ENCODE measurements at places on chromosomes 1 and 21. TPM values are rescaled to one million over a fixed set of nuclear protein-coding genes. Genes with fewer than 3 reads are reported as not detected.

- H3K27ac ChIP-seq, result no peak overlapping the region
- H3K27me3 ChIP-seq, result no peaks in the 10 kb centered on the region
- no peaks in the 10 kb centered on the region for H3K36me3 ChIP-seq
- DNase-seq, result no peak
Observed at GRCh38 chr1:113041569-113042284, 31.3 kb upstream of the LRIG2 start.

Gene PRAMEF14
- not detected for total RNA-seq

Gene PDIK1L
- total RNA-seq, result 14.2 TPM

DNA sequence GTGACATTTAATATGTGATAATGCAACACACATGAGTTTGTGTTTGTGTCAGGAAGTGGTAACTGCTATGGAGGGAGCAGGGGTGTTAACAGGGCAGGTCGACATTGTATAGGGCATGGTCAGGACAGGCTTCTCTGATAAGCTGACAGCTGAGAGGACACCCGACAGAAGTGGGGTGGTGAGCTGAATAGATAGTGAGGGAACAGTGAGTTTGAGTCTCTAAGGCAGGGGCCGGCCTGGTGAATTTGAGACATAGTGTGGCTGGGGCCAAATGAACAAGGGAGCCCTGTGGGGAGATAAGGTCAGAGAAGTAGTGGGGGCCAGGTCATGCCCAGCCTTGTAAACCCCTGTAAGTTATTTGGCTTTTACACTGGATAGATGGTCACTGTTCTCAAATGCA is 217.4 kb upstream of the KIAA0040 start:
- H3K4me3 ChIP-seq, result no peak overlapping the region
- H3K36me3 ChIP-seq, result no peaks in the 10 kb centered on the region
- DNase-seq, result no peak
- no peak overlapping the region for H3K27ac ChIP-seq
- H3K4me1 ChIP-seq, result no peaks in the 10 kb centered on the region
- H3K27me3 ChIP-seq, result no peaks in the 10 kb centered on the region

GRCh38 chr1:1239227-1239613 is 7.2 kb downstream of the B3GALT6 start:
- peaks cover 9% of the 10 kb centered on the region for H3K4me1 ChIP-seq
- H3K27ac ChIP-seq, result no peak overlapping the region
- no peaks in the 10 kb centered on the region for H3K36me3 ChIP-seq
- DNase-seq, result no peak

DNA sequence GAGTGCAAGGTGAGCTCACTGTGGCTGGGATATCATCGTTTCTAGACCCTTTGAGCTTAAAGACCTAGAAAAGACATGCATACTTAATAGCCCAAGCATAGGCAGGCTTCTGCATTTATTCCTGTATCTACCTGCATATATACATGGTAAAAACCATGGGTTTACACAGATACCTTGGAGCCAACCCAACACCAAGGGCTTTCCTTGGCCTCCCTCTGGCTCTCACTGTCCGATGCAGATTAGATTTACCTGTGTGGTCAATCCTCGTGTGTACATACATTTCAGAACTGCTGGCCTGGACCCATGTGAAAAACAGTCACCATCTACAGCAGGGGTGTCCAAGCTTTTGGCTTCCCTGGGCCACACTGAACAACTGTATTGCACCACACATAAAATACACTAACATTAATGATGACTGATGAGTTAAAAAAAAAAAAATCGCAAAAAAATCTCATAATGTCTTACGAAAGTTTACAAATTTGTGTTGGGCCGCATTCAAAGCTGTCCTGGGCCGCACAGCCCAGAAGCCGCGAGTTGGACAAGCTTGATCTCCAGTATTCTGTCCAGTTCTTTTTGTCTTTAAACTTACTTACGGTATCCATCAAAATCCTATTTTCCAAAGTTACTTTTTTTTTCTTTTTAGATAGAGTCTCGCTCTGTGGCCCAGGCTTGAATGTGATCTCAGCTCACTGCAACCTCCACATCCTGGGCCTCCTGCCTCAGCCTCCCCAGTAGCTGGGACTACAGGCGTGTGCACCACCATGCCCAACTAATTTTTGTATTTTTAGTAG is 43.5 kb downstream of the WDR4 start:
- no peak overlapping the region for H3K27ac ChIP-seq

DNA sequence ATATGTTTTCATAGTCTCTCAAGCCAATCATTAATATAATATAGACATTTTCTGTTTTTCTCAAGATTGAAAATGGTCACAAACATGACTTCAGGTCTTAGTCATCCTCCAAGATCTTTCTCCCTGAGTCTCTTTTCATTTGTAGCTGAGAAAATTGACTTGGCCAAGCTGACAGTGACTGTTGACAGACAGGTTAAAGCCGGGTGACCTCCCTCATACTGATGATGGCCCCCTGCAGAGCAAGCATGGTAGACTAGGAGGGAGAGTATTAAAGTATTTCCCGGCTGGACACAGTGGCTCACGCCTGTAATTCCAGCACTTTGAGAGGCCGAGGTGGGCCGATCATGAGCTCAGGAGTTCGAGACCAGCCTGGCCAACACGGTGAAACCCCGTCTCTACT is 6.8 kb upstream of the KIAA1614 start:
- DNase-seq, result no peak
- no peaks in the 10 kb centered on the region for H3K27me3 ChIP-seq
- H3K4me3 ChIP-seq, result no peak overlapping the region
- H3K36me3 ChIP-seq, result no peaks in the 10 kb centered on the region
- no peak overlapping the region for H3K27ac ChIP-seq

GRCh38 chr1:116817582-116818064 is 63.4 kb downstream of the CD2 start:
- no peaks in the 10 kb centered on the region for H3K27me3 ChIP-seq
- H3K4me3 ChIP-seq, result no peak overlapping the region
- no peaks in the 10 kb centered on the region for H3K4me1 ChIP-seq
- no peak for DNase-seq

GRCh38 chr1:231416901-231417300 is 5.2 kb downstream of the EGLN1 start:
- no peak overlapping the region for H3K4me3 ChIP-seq
- H3K4me1 ChIP-seq, result peaks cover 6% of the 10 kb centered on the region
- peak overlapping the region; percentile 43 for H3K27ac ChIP-seq
- H3K36me3 ChIP-seq, result no peaks in the 10 kb centered on the region
- no peaks in the 10 kb centered on the region for H3K27me3 ChIP-seq
- no peak for DNase-seq

Gene HCN3
- 5.5 TPM for total RNA-seq

GRCh38 chr1:2956576-2956975 is 64.7 kb upstream of the ACTRT2 start:
- DNase-seq, result no peak
- H3K27me3 ChIP-seq, result no peaks in the 10 kb centered on the region
- no peaks in the 10 kb centered on the region for H3K4me1 ChIP-seq
- no peaks in the 10 kb centered on the region for H3K36me3 ChIP-seq

- no peak for DNase-seq
- no peaks in the 10 kb centered on the region for H3K27me3 ChIP-seq
- no peaks in the 10 kb centered on the region for H3K36me3 ChIP-seq
- no peaks in the 10 kb centered on the region for H3K4me1 ChIP-seq
Observed at GRCh38 chr1:183589874-183590243, 400 bp downstream of the NCF2 start.

- H3K4me3 ChIP-seq, result no peak overlapping the region
- H3K36me3 ChIP-seq, result no peaks in the 10 kb centered on the region
- no peak overlapping the region for H3K27ac ChIP-seq
Observed at GRCh38 chr1:162912061-162912667, 51.2 kb upstream of the CCDC190 start.

- H3K27ac ChIP-seq, result no peak overlapping the region
- no peaks in the 10 kb centered on the region for H3K27me3 ChIP-seq
- H3K4me1 ChIP-seq, result no peaks in the 10 kb centered on the region
Observed at GRCh38 chr1:19154876-19155275, 55.2 kb downstream of the UBR4 start.

DNA sequence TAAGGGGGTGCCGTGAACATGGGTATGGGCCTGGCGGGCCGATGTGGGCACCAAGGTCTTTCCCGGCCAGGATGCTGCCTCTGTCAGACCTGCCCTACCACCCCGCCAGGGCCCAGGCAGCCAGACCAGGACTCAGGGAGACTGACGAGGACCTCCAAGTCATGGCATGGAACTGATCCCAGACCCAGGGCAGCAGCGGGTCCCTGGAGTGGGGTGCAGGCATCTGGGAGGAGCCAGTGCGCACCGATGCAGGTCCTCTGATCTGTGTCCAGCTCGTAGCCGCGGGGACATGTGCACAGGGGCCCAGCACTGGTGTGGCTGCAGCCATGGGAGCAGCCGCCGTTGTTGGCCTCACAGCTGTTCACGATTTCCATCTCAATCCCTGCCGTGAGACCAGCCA is 56.8 kb downstream of the ARHGEF16 start:
- no peaks in the 10 kb centered on the region for H3K36me3 ChIP-seq
- H3K4me1 ChIP-seq, result no peaks in the 10 kb centered on the region
- H3K27me3 ChIP-seq, result no peaks in the 10 kb centered on the region
- no peak overlapping the region for H3K4me3 ChIP-seq
- no peak overlapping the region for H3K27ac ChIP-seq

- no peaks in the 10 kb centered on the region for H3K27me3 ChIP-seq
- no peaks in the 10 kb centered on the region for H3K36me3 ChIP-seq
Observed at GRCh38 chr1:164801791-164802502, 243.0 kb downstream of the PBX1 start.

- no peaks in the 10 kb centered on the region for H3K4me1 ChIP-seq
- H3K36me3 ChIP-seq, result no peaks in the 10 kb centered on the region
- DNase-seq, result no peak
Observed at GRCh38 chr1:208951908-208952307, 631.6 kb upstream of the CAMK1G start.

Gene DNMT3L
- total RNA-seq, result not detected

GRCh38 chr1:204079608-204079999 is 6.7 kb downstream of the SOX13 start:
- peak overlapping the region; percentile 99 for H3K27ac ChIP-seq
- no peaks in the 10 kb centered on the region for H3K36me3 ChIP-seq
- DNase-seq, result no peak
- H3K27me3 ChIP-seq, result no peaks in the 10 kb centered on the region

Gene LGR6
- 3.5 TPM for total RNA-seq

DNA sequence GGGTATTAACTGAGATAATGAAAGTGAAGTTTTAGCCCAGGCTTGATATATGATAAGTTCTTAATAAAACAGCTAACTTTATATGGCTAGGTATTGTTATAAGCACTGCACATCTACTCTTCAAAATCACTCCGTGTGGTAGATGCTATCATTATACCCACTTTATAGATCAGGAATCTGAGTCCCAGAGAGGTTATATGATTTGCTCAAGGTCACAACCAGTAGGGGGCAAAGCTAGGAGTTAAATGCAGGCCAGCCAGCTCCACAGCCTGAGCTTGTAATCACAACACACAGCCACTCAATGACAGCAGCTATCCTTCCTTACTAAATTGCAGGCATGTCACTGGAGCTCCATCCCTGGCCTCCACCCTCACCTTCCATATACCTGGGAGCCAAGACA is 115.8 kb downstream of the CAPN8 start:
- DNase-seq, result no peak
- no peaks in the 10 kb centered on the region for H3K27me3 ChIP-seq
- H3K36me3 ChIP-seq, result no peaks in the 10 kb centered on the region

- H3K27ac ChIP-seq, result peak overlapping the region; percentile 99
- no peaks in the 10 kb centered on the region for H3K27me3 ChIP-seq
- DNase-seq, result peak; percentile 54
- no peaks in the 10 kb centered on the region for H3K36me3 ChIP-seq
- no peaks in the 10 kb centered on the region for H3K4me1 ChIP-seq
Observed at GRCh38 chr1:210233495-210234328, 1.1 kb downstream of the SERTAD4 start.

DNA sequence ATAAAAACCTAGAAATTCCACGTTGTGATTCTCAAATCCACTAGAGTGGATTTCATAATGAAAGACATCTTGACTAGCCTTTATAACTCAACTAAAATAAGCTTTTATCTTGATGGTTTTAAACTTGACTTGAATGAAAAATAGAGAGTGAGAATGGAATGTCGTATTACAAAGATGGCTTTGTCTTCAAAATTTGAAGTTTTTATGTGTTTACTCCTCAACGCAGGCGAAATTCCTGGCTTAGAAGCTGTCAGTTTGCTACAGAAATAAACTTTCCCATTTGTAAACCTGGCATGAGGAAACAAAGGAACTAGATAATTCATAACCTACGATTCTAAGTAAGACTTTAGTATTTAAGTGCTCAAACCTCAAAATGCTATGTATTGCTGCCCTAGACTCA is 90.0 kb upstream of the KRTAP19-8 start:
- no peak for DNase-seq
- no peaks in the 10 kb centered on the region for H3K36me3 ChIP-seq
- no peak overlapping the region for H3K27ac ChIP-seq
- no peaks in the 10 kb centered on the region for H3K4me1 ChIP-seq
- no peak overlapping the region for H3K4me3 ChIP-seq

Gene SRM
- total RNA-seq, result 50.6 TPM

Gene FMO1
- total RNA-seq, result 0.77 TPM

DNA sequence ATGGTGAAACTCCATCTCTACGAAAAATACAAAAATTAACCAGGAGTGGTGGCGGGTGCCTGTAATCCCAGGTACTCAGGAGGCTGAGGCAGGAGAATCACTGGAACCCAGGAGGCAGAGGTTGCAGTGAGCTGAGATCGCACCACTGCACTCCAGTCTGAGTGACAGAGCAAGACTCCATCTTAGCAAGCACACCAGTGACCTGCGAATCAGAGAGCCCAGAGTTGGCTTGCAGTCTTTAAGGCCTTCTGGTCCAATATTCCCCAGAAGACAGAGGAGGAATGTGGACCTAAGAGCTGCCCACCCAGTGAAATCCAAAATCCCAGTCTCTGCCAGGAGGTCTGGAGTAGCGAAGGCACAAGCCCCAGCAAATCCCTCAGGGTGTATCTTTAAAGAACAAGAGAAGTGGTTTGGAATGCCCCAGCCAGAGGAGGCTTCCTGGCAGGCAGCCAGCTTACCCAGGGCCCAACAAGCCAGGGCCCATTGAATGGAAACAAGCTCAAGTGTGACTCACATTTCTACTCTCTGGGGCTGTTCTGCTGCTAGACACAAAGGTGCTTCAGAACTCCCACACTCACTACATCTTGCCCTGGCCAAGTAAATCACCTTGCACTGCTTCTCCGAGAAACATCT is 23.9 kb downstream of the GPR161 start:
- peaks cover 4% of the 10 kb centered on the region for H3K4me1 ChIP-seq
- DNase-seq, result peak; percentile 44
- no peak overlapping the region for H3K4me3 ChIP-seq
- H3K27me3 ChIP-seq, result no peaks in the 10 kb centered on the region
- H3K27ac ChIP-seq, result peak overlapping the region; percentile 26

DNA sequence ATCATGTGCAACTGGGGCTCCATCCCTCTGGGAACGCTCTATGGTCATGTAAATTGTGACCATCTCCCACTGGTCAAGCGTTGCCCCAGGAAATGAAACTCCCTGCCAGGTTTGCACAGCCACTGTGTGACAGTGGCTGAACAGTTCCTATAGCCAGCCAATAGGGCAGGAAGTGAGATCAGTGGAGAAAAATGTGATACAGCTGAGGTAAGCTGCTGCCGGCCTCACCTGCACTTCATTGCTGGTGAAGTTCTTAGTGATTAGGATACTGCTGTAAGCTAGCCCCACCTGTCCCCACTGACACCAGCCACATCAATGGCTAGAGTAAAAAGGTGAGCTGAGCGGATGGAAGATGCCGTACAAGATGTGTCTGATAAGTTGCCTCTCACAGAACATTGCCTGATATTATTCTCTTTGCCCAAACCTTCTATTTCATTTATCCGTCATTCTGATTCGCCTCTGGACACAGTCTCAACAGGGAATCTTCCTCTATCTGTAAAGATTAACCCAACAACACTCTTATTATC is 38.4 kb upstream of the CDC42BPA start:
- H3K27ac ChIP-seq, result no peak overlapping the region
- no peaks in the 10 kb centered on the region for H3K4me1 ChIP-seq
- H3K4me3 ChIP-seq, result no peak overlapping the region

- H3K4me1 ChIP-seq, result no peaks in the 10 kb centered on the region
- no peak for DNase-seq
- no peak overlapping the region for H3K4me3 ChIP-seq
- H3K27me3 ChIP-seq, result no peaks in the 10 kb centered on the region
- H3K36me3 ChIP-seq, result no peaks in the 10 kb centered on the region
Observed at GRCh38 chr1:70426154-70427131, 15.4 kb downstream of the CTH start.

Gene OR14C36
- total RNA-seq, result not detected
